Lower lobe of right lung (tissue), 2 donors: ENCODE measurements at places on chromosomes 5 and 9. TPM values are rescaled to one million over a fixed set of nuclear protein-coding genes. Genes with fewer than 3 reads are reported as not detected.

The SOHLH1 gene
- total RNA-seq, result not detected

- peaks cover 7% of the 10 kb centered on the region for H3K27me3 ChIP-seq
- peak overlapping the region; percentile 24 for H3K27ac ChIP-seq
- no peak overlapping the region for H3K4me3 ChIP-seq
- peaks cover 6% of the 10 kb centered on the region for H3K4me1 ChIP-seq
- peak; percentile 36 for DNase-seq
- H3K36me3 ChIP-seq, result no peaks in the 10 kb centered on the region
These were observed 89.1 kb upstream of the COL5A1 start for GRCh38 chr9:134552349-134552990.

- H3K27me3 ChIP-seq, result no peaks in the 10 kb centered on the region
- H3K36me3 ChIP-seq, result no peaks in the 10 kb centered on the region
These were observed 328.1 kb downstream of the HINT1 start for GRCh38 chr5:130836729-130837649.

GRCh38 chr9:76718166-76718565, 46.1 kb upstream of the PCA3 start:
- H3K36me3 ChIP-seq, result no peaks in the 10 kb centered on the region
- H3K27ac ChIP-seq, result no peak overlapping the region
- no peaks in the 10 kb centered on the region for H3K27me3 ChIP-seq

The MAP3K1 gene
- 28.7 TPM for total RNA-seq

DNA sequence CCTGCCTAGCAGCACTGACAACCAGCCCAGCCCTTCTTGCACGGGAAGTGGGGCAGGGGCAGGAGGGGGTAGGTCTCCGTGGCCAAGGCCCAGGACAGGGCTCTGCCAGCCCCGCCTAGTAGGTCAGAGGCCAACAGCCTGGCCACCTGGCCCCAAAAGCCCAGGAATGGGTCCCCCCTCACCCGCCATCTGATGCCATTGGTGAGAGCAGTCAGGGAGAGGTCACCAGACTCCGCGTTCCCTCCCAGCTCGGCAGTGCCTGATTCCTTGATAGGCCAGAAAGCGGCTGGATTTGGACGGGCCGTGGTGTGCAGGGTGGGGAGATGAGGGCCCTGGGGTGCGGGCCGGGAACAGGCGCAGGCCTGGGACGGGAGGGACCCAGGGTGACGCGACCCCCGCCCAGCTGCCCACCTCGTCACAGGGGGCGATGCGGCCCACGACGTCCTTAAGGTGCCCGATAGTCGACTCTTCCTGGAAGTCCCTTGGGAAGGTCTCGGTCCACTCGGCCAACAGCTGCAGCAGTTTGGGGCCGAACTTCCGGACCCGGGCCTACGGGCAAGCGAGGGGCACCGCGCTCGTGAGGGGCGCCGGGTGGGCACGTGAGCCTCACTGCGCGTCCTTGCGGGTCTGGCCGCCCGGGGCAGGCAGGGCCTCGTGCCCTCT, 64.5 kb upstream of the RNF130 start:
- H3K27me3 ChIP-seq, result peaks cover 9% of the 10 kb centered on the region
- no peak overlapping the region for H3K27ac ChIP-seq
- no peak overlapping the region for H3K4me3 ChIP-seq
- DNase-seq, result peak; percentile 33

The ZNF169 gene
- total RNA-seq, result 6.1 TPM

- H3K36me3 ChIP-seq, result no peaks in the 10 kb centered on the region
- DNase-seq, result no peak
- H3K27me3 ChIP-seq, result no peaks in the 10 kb centered on the region
These were observed 214.6 kb upstream of the CCNH start for GRCh38 chr5:87627363-87627762.

DNA sequence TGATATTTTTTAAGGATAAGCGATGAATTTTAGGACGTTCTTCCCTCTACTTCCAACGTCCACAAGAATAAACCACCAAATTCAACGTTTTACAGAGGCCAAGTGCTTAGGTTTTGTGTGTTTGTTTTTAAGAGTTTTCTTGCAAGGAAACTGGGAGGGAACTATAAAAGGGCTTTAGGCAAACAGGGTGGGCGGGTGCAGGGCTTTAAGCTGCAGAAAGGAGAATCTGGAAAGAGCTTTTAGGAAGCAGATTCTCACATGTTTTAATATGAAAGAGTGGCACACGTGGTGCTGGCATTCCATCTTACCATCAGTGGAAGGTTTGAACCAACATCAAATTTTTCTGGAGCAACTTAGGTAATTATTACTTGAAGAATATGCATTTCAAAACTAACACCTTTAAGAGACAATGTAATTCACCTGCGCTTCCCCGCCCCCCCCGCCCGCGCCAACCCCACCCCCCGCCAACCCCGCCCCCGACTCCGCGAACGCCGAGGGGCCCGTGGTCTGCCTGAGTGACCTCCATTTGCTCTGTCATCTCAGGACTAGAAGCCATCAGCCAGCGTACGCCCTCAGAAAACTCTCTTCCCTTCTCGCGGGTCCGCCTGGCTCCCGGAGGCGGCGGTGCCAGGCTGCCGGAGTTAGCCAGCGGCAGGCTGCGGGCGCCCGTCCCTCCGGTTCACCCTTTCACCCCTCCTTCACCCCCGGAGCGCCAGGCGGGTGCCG, 911 bp upstream of the PIK3R1 start:
- H3K4me3 ChIP-seq, result peak overlapping the region; percentile 95
- H3K27ac ChIP-seq, result peak overlapping the region; percentile 99
- H3K36me3 ChIP-seq, result no peaks in the 10 kb centered on the region
- DNase-seq, result no peak
- H3K27me3 ChIP-seq, result no peaks in the 10 kb centered on the region
- peaks cover 27% of the 10 kb centered on the region for H3K4me1 ChIP-seq

DNA sequence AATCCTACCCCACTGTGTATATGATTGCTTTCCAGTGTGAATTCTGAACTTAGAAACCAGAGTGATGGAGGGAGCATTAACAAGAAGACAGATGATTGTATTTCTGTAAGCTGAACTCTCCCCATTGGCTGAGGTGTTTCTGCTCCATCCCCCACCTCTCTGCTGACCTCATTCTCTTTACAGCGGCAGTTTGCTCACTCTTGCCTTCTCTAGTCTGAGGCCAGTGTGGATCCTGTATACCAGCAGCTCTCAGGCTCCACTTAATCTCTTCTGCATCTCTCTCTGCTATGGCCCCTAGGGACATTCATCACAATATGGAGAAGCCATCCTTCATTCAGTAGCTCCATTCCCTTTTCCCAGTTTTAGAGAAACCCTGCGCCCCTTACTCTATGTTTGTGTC, 358.8 kb downstream of the MAN2A1 start:
- DNase-seq, result no peak
- no peak overlapping the region for H3K27ac ChIP-seq
- H3K4me3 ChIP-seq, result no peak overlapping the region
- no peaks in the 10 kb centered on the region for H3K36me3 ChIP-seq
- H3K27me3 ChIP-seq, result no peaks in the 10 kb centered on the region
- H3K4me1 ChIP-seq, result no peaks in the 10 kb centered on the region

GRCh38 chr5:138790684-138791083, 37.5 kb downstream of the CTNNA1 start:
- peaks cover 33% of the 10 kb centered on the region for H3K4me1 ChIP-seq
- H3K4me3 ChIP-seq, result no peak overlapping the region

The NOL6 gene
- total RNA-seq, result 27.6 TPM

The OTP gene
- total RNA-seq, result not detected

DNA sequence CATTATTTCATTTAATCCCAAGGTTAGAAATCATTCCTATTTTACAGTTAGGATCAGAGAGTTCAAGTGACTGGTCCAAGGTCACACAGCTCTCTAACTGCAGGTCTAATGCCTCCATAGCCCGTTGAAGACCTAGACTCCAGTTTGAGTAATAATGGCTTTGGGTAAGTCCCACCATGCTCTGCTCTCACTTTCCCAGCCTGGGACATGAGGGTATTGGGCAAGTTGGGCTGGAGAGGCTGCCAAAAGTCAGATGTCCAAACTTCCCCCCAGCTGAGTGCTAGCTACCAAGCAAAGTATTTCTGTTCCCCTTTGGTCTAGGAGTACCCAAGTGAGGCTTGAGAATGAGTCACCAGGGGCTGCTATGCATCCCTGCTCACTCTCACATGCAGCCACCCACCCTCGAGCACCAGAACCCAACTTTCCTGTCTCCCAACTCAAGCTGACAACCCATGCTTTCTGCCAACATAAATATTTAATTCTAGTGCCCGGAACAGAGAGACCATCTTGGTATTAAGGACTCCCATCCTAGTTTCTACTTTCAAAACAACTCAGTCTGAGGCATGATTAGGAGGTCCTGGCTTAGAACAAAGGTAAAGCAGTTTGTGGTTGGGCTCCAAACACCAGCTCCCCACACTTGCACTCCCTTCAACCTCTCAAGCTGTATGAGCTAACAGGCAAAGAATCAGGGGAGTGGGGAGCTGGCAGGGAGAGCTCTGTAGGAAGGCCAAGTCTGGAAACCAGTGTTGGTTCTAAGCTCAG, 236.5 kb upstream of the TRIM32 start:
- no peaks in the 10 kb centered on the region for H3K36me3 ChIP-seq
- peak; percentile 48 for DNase-seq
- no peaks in the 10 kb centered on the region for H3K27me3 ChIP-seq
- no peaks in the 10 kb centered on the region for H3K4me1 ChIP-seq
- no peak overlapping the region for H3K27ac ChIP-seq
- H3K4me3 ChIP-seq, result no peak overlapping the region

- no peak for DNase-seq
- H3K36me3 ChIP-seq, result no peaks in the 10 kb centered on the region
- H3K4me3 ChIP-seq, result no peak overlapping the region
- no peaks in the 10 kb centered on the region for H3K27me3 ChIP-seq
- no peak overlapping the region for H3K27ac ChIP-seq
These were observed 8.1 kb downstream of the ARL15 start for GRCh38 chr5:54302267-54302687.

- no peak overlapping the region for H3K27ac ChIP-seq
- no peaks in the 10 kb centered on the region for H3K4me1 ChIP-seq
- DNase-seq, result no peak
- no peaks in the 10 kb centered on the region for H3K36me3 ChIP-seq
- H3K4me3 ChIP-seq, result no peak overlapping the region
- H3K27me3 ChIP-seq, result peaks cover 15% of the 10 kb centered on the region
These were observed 7.8 kb downstream of the LCN9 start for GRCh38 chr9:135670721-135671590.
